NCI-H460 (cell line): ENCODE measurements at places on chromosomes 11 and 22. TPM values are rescaled to one million over a fixed set of nuclear protein-coding genes. Genes with fewer than 3 reads are reported as not detected.

GRCh38 chr22:30104501-30105156, 24.4 kb downstream of the HORMAD2 start:
- no peak for DNase-seq

OR51I1 gene
- total RNA-seq: not detected in 2 replicates

GRCh38 chr22:37741312-37741795, 44.5 kb downstream of the TRIOBP start:
- no peak for DNase-seq

GRCh38 chr11:130909650-130910049, 6.6 kb downstream of the SNX19 start:
- no peak for DNase-seq

KIAA1671 gene
- total RNA-seq: 7.1 and 7.5 TPM in 2 replicates

CCDC85B gene
- total RNA-seq: 27.3 and 27.5 TPM in 2 replicates

- no peak for DNase-seq
These were observed 123.6 kb upstream of the TENM4 start for GRCh38 chr11:79564288-79564925.

DNA sequence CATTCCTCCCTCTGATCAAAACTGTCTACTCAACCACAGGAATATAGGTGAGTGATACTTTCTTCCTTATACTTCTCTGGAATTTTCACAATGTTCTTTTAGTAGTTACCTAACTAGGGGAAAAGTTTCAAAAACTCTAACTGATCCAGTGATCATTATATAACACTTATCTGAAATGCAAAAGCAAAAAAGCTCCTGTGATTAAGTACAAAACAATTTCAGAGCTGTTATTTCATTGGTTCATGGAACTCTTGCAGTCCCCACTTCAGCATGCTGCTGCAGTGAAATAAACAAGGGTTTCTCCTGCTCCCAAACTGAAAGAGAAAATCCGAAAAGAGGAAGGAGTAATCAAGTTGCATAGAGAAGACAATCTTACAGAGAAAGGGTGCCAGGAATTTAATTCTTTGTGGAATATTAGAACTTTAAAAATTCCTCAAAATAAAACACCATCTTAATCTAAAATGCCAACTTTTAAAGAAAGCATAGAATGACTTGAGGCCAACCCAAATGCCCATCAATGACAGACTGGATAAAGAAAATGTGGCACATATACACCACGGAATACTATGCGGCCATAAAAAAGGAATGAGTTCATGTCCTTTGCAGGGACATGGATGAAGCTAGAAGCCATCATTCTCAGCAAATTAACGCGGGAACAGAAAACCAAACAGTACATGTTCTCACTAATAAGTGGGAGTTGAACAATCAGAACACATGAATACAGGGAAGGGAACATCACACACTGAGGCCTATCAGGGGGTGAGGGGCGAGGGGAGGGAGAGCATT, 20.3 kb downstream of the PPP2R1B start:
- no peak for DNase-seq

DNA sequence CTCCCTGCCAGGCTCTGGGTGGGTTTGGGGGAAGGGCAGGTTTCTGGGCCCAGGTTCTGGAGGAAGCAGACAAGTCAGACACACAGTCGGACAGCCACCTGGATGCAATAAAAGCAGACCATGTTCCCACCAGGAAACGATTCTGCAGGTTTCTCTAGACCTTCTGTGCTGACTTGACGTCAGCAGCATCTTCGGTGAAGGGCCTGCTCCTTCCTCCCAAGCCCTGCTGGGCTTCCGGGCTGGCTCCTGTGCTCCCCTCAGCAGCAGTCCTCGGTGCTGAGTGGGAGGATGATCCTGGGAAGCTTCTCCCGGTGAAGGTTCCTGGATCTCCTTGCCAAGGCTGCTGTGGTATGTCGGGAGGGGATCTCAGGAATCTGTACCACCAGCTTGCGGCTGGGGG, 240.0 kb downstream of the GRIK4 start:
- no peak for DNase-seq

MUC5AC gene
- total RNA-seq: under 0.01 TPM in 1 of 2 replicates, not detected in the other

DNA sequence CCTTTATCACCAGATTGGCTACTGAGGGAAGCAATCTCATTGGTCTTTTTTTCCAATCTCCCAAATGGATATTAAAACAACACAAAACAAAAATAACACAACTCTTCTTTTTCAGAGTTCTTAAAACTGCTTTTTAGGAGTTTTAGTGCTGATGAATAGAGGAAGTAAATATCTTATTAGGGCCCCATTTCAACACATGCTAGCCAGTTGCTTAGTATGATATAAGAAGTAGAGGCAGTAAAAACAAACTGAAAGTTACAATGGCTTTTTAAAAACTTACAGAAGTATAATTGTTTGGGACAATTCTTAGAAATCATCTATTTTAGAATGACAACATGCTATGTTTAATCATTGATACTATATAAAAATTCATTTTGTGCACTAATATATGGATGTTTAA, 3.4 kb downstream of the C11orf71 start:
- no peak for DNase-seq

OR8G1 gene
- total RNA-seq: not detected in 2 replicates

DNA sequence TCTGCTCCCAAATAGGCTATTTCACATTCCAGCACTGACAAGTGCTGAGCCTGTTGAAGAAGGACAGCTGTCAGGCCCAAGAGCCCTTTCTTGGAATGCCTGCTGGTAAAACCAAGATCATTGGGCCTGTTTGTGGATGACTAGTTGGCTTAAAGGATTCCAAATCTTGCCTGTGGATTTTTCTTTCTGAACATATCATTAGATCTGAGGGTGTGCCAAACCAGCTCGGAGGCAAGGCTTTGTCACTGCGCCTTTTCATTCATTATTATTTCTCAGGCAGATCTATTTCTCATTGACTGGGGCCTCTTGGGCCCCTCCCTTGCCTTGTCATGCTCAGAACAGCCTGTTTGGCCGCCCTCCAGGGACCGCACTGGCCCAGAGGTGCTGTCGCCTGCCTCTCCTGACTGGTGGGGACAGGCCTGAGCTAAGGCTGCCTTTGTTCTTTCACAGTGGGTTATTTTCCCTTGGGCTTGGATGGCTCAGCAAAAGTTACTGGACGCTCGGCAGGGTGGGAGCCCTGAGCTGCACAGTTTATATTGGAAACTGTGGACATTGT, 222.7 kb upstream of the SESN3 start:
- DNase-seq: no peak

MYBPC3 gene
- 0.05 TPM in 1 of 2 replicates, not detected in the other for total RNA-seq

DNA sequence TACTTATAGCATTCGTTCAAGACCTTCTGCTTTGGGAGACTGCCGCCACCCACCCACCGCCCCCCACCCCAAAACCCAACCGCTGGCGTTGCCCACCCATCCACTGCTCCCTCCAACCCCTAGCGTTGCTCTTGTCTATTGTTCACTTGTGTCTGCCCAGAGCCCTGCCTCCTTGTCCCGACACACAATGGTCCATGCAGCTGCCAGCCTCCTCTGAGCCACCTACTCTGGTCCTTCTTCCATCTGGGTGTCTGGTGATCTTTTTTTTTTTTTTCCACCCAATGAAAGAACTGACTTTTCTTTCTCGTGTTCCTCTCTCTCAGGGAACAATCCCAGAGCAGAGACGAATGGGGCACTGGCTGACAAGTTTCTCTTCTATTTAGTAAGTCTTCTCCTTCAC, 256.0 kb upstream of the SESN3 start:
- no peak for DNase-seq
